ENCODE measurements at places on chromosomes 6 and 20. TPM values are rescaled to one million over a fixed set of nuclear protein-coding genes. Genes with fewer than 3 reads are reported as not detected.

Gene PTGIS
- total RNA-seq: 33.8 TPM

Gene CNR1
- total RNA-seq: 16.8 TPM

Gene SLC16A10
- total RNA-seq: not detected

Gene BYSL
- 9.5 TPM for total RNA-seq

Gene CLPSL2
- not detected for total RNA-seq

Gene HDAC2
- 59.3 TPM for total RNA-seq

Gene PHACTR1
- total RNA-seq: 1.9 TPM

Gene MCHR2
- total RNA-seq: not detected

Gene HUS1B
- total RNA-seq: not detected

Gene C6orf118
- total RNA-seq: not detected

Gene GCLC
- 10.0 TPM for total RNA-seq

Gene GPR6
- not detected for total RNA-seq

Gene FKBP1A
- total RNA-seq: 148 TPM

Gene CDSN
- total RNA-seq: not detected

Gene DZANK1
- 1.8 TPM for total RNA-seq

Gene THBD
- 4.2 TPM for total RNA-seq

Gene LHFPL5
- not detected for total RNA-seq

Gene ELOVL2
- 4.1 TPM for total RNA-seq

Gene MYMX
- total RNA-seq: not detected

Gene F13A1
- not detected for total RNA-seq

Gene SRXN1
- total RNA-seq: 53.8 TPM

Gene PRSS16
- total RNA-seq: not detected

Data from cardiac ventricle fibroblast (primary cell).